ENCODE measurements at places on chromosomes 1 and 21.

- DNase-seq, result no peak
Measured at GRCh38 chr1:105073660-105074059, 1324.0 kb downstream of the AMY1C start.

DNA sequence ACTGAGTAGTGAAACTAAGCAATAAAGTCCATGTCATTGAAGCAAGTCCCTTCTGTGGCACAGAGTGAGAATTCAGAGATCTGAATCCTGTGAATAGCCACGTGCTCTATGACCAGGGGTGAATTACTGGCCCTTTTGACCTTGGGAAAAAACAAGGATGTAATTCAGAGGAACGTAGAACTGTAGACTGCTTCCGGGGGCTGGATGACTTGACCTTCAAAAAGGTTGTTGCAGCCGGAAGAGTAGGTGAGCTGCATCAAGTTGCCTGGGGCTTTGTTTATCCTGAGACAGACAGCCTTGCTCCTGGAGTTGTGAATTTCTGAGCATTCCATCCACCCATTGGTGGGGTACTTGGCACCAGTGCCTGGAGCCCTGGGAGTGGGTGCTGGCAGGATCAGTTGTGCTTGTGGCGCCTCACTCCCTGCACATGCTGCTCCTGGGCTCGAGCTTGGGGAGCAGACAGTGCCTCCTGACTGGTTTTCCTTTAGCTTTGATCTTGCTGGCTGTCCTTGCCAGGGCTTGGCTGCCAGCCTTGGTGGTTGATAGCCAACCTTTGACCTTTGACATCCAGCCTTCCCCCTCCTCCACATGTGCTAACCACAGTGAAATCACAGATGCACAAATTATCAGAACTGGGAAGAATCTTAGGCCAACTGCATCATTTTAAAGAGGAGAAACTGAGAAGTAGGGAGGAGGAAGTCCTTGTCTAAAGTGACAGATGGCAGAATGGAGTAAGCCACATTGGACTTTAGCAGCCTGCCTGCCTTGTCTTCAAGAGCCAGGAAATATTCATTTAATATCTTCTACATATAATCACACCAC is 16.2 kb upstream of the MYOG start:
- no peak for DNase-seq

GRCh38 chr1:65196926-65197325 is 48.9 kb downstream of the AK4 start:
- DNase-seq, result no peak

GRCh38 chr1:93324486-93325464 is 20.9 kb upstream of the DR1 start:
- no peak for DNase-seq

DNA sequence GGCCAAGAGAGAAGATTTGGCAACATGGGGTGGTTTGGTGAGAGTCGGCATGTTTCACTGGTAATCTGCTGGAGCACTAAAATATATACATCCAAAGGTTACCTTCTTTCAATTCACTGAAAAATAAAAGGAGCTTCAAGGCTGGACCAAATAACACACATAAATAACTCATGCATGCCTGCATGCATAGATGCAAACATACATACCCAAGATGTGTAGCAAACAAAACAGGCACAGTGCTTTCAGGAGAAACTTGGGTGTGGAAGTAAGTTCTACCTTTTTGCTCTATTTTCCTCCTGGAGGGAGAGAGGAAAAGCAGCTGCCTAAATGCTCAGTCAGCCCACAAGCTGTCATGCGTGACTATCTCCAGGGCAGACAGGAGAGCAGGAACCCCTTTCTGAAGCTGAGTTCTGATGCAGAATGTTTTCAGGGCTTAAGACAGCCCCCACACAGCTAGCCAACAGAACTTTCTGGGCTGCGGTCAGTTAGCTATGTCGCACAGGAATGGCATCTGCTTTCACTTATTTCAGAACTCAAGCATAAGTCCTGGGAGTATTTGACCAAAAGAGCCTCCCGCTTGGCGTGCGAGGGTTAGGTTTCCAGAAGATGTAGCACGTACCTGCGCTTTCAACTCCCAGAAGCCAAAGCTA is 166.2 kb downstream of the TOMM20 start:
- DNase-seq, result no peak

DNA sequence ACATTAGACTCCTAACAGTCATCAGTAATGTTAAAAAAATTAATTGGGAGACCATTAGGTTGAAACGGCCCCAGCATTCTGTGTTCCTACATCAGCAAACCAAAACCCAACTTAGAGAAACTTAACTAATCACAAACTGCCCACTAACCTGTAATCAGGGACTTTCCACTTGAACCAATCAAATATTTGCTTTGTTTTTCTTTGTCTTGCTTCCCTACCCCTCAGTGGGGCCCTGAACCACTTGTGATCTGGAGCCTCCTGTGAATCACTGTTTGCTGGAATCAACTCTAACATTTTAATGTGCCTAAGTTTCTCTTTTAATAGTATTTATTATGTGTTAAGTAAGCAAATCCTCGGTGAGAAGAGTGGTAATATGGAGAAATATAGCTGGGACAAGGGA is 64.0 kb downstream of the ABCA4 start:
- no peak for DNase-seq

DNA sequence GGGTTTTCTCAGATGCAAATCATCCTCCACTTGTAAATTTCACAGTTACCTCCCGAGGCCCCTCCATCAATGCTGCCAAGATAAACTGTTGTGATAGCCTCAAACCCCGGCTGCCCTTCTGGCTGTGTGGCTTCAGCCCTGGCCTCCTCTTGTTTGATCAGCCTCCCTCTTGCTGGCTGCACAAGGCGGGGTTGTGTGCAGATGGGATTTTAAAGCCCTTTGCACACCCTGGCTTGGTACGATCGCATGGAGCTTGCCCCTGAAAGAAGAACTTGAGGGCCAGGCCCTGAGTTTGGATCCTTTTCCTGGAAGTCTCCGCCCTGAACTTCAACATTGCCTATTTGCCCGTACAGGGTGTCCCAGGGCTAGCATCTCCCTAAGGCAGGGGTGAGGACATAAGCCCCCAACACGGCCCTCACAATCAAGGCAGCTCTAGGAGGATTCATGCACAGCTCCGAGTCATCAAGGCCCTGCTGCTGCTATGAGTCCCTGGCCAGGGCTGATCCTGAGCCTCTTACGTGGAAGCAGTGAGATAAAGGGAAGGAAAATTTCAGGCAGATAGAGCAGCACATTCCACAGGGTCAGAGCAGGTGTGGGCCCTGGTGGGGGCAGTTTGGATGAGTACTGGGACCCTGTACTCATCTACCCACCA is 181.2 kb upstream of the VAMP3 start:
- DNase-seq, result no peak

DNA sequence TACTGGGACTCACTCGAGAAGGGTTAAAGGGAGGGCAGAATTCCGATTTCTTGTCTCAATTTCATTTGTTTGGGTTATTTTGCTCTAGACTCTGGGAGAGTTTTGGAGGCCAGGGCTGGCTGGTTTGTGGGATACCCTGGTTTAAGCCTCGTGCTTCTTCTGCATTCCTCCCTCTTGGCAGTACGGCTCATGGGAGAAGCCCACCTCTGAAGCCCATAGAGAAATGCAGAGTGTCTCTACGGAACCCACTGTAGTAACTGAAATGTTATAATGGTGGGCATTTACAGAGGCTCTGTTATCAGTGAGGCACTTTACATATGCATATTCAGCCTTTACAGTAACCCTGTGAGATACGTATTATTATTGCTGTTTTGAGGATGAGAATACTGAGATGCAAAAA is 43.9 kb downstream of the ROR1 start:
- no peak for DNase-seq

- no peak for DNase-seq
Measured at GRCh38 chr1:36885540-36886357, 148.6 kb downstream of the GRIK3 start.

DNA sequence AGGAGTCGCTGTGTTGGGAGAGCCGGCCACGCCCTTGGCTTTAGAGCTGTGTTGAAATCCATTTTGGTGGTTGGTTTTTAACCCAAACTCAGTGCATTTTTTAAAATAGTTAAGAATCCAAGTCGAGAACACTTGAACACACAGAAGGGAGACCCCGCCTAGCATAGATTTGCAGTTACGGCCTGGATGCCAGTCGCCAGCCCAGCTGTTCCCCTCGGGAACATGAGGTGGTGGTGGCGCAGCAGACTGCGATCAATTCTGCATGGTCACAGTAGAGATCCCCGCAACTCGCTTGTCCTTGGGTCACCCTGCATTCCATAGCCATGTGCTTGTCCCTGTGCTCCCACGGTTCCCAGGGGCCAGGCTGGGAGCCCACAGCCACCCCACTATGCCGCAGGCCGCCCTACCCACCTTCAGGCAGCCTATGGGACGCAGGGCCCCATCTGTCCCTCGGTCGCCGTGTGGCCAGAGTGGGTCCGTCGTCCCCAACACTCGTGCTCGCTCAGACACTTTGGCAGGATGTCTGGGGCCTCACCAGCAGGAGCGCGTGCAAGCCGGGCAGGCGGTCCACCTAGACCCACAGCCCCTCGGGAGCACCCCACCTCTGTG is 4.7 kb downstream of the C1orf35 start:
- DNase-seq, result no peak

GRCh38 chr1:117793413-117793812 is 136.0 kb downstream of the GDAP2 start:
- DNase-seq, result no peak
